ENCODE measurements at places on chromosomes 5 and 9.

- no peak for DNase-seq
These were observed 209.7 kb downstream of the GADD45G start for GRCh38 chr9:89814340-89815040.

DNA sequence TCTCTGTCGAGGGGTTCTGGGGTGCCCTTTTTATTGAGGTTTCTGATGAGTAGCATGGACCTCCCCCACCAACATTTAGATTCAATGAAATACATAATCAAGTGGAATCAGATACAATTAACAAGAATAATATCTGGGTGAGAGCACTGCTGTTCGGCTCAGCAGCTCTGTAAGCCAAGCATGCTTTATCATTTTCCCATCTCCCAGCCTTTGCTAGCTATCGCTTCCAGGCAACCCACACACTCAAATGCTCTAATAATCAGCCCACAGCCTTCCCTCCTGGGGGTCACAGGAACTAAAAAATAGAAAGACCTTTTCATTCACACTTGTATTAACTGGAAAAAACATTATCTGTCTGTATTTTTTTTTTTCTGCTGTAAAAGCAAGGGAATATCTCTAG, 8.9 kb downstream of the PLPPR1 start:
- DNase-seq = no peak

- no peak for DNase-seq
These were observed 35.5 kb downstream of the CDK5RAP2 start for GRCh38 chr9:120544441-120544840.

GRCh38 chr5:77851176-77852067, 75.3 kb upstream of the TBCA start:
- no peak for DNase-seq

DNA sequence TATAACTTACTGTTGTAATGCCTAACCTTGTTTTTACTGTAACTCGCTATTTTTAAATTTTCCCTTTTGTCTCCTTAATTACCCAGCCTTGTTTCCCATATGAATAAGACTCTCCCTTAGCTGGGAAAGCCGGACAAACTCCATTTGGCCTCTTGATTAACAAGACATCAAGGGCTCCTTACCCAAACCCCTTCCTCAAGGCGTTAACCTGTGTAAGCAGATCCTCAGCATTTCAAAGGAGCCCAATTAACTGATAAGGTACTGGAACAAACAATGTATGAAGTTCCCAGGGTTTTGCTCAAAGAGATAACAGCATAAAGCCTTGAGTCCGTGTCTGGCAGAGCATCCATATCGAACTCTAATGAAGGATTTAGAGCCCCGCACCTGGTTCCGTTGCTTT, 66.0 kb upstream of the SIMC1 start:
- DNase-seq = no peak

DNA sequence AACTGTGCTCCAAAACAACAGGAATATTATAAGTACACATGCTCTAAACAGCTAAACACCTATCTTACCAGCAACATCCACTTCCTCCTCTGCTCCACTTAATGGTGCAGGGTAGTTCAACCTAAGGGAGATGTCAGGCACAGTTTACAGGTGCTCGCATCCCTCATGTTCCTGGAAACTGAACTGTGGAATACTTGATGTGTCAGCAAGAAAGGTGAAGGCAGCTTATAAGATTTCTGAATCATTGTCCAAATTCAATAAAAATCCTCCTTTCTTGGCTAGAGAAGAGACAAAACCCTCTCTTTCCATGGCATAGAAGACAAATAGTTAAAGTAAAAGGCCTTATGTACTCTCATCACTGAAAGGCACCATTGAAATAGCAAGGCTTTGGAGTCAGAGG, 272.2 kb downstream of the FBXL7 start:
- DNase-seq = no peak

- no peak for DNase-seq
These were observed 54.0 kb upstream of the CXCL14 start for GRCh38 chr5:135632798-135633197.

DNA sequence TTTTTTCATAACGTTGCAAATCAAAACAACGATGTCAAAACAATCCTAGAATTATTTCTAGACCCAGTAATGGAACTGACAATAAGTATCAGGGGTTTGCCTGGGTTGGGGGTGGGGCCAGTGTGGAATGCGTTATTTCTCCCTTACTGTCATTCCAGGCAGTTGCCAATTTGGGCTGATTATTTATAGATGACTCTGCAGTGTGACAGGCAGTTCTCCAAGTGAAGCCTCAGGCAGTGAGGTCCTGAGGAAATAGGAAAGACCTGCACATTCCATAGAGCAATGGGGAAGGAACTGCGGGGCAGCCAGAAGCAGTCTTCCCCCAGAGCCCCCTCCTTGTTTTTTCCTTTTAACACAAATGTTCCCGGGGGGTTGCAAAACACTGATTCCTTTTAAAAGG, 179.0 kb downstream of the YTHDC2 start:
- no peak for DNase-seq

- DNase-seq = no peak
These were observed 109.8 kb downstream of the MCTP1 start for GRCh38 chr5:95175106-95175505.

GRCh38 chr5:133818869-133819600, 149.4 kb downstream of the C5orf15 start:
- no peak for DNase-seq

DNA sequence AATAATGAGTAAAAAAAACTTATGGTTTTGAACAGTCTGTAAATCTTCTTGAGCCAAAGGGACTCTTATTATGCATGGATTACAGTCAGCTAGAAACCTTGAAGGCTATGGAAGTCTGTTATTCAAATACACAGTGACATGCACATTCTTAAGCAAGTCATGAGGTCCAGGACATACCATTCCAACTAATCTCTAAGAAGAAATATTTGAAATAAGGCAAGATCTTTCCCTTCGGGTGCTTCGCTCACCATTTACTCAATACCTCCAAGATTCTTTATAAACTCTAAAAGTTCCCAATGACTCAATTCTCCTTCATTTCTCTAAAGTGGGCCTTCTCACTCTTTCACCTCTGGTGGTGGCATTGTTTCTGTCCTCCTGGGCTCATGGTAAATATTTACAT, 811.0 kb downstream of the NR2F1-AS1 start:
- DNase-seq = no peak

DNA sequence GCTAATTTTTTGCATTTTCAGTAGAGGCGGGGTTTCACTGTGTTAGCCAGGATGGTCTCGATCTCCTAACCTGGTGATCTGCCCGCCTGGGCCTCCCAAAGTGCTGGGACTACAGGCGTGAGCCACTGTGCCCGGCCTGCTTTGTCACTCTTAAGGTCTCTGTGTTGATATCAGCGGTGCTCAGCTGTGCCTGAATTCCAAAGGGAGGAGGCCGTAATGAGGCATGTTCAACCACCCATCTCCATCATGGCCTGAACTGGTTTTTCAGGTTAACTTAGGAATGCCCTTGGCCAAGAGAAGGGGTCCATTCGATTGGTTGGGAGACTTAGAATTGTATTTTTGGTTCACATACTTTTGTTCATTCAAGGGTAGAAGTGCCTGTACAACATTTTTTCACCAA, 22.0 kb downstream of the HSD17B3 start:
- DNase-seq = no peak

DNA sequence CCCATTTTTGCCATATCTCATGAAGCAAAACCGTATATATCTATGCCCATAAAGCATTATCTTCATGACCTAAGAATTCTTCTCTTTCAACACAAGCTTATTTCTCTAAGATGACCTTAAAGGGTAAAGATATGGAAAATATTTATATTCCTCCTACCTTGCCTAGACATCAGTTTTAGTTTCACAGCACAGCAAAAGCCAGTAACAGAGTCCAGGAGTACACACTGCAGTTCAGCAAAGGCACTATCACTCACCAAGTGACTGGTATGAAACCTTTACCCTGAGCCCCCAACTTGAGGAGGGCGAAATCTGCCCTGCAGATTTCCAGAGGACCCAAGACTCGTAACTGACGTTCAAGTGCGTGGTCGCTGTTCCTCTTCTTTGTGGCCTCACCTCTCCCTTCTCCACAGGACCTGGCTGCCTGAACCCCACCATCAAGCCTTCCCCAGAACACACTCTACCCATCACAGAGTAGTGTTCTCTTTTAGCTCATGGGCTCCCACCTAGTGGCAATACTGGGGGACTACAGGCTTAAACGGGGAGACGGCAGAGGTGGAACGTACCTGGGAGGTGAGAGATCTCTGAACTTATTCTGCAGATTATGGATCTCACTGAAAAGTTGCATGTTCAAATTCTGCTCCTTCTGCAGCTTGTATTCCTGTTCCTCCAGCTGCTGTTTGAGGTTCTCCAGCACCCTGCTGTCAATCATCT, 141.0 kb downstream of the CDK5RAP2 start:
- DNase-seq = no peak

DNA sequence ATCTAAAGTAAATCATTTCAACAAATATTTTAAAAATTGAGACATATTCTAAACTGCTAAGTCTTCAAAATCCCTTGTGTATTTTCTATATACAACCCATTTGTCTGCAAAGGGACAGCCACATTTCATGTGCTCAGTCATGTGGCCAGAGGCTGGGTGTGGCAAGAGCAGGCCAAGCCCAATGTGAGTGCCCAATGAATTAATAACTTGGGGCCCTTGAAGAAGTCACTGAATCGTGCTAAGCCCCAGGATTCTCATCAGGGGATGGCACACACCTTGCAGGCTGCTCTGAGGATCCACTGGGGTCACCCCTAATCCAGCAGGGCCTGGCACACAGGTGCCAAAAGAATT, 78.2 kb upstream of the SMIM23 start:
- no peak for DNase-seq

DNA sequence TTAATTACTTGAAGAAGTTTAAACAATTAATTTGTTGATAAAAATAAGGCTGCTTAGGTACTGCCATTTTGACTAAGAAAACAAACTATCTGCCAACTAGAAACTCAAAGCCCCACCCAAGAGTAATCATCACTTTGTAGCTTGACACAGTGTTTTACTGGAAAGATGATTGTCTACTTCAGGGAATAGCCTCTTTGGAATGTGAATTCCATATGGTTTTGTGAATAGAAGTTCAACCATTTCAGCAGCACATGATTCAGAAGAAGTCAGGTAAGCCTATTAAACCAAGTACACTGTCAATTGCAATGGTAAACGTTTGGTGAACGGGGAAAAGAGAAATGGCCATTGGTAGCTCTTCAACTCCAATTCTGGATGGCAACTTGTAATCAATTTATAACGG, 55.2 kb downstream of the PLK2 start:
- no peak for DNase-seq

DNA sequence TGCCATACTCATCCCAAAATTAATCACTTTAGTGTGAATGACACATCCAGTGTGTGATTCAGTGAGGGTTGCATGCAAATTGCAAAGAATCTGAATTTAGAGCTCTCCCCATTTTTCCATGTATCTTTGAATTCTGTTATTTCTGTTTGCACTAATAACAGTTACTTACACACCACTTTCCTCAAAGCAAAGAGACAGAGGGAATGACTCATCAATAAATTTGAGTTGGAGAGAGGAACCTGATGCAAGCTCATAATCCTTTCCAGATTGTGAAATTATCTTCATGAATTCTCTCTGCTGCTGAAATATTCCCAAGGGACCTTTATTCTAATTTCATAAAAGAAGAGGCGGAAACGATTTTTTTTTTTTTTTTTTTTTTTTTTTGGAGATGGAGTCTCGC, 204.8 kb downstream of the CDH9 start:
- no peak for DNase-seq

DNA sequence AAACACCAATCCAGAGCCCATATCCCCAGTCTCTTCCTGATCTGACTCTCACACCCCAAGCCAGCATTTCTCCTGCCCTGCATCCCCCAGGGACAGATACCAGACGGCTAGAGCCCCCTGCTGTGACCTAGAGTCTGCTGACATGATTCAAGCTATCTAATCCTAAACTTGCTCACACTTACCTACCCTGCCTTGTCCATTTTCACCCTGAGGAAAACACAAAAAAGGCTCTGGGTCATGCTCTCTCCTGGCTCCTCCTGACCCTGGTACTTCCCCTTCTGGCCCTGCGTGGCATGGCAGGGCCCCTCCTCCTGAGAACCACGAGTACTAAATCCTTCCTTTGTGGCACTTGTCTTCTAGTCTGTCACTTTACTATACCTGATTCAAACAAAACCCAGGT, 2.8 kb upstream of the ARRDC1 start:
- DNase-seq = no peak

- DNase-seq = no peak
These were observed 263.8 kb downstream of the NSG2 start for GRCh38 chr5:174309131-174309795.

DNA sequence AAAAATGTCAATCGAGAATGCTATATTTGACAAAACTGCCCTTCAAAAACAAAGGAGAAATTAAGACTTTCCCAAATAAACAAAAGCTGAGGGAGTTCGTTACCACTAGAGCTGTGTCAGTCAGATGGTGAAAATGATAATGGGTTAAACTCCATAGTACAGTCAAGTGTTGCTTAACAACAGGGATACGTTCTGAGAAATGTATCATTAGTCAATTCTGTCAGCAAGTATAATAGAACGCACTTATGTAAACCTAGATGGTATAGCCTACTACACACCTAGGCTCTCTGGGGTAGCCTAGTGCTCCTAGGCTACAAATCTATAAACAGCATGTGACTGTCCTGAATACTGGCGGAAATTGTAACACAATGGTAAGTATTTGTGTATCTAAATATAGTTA, 138.7 kb downstream of the DRD1 start:
- no peak for DNase-seq

DNA sequence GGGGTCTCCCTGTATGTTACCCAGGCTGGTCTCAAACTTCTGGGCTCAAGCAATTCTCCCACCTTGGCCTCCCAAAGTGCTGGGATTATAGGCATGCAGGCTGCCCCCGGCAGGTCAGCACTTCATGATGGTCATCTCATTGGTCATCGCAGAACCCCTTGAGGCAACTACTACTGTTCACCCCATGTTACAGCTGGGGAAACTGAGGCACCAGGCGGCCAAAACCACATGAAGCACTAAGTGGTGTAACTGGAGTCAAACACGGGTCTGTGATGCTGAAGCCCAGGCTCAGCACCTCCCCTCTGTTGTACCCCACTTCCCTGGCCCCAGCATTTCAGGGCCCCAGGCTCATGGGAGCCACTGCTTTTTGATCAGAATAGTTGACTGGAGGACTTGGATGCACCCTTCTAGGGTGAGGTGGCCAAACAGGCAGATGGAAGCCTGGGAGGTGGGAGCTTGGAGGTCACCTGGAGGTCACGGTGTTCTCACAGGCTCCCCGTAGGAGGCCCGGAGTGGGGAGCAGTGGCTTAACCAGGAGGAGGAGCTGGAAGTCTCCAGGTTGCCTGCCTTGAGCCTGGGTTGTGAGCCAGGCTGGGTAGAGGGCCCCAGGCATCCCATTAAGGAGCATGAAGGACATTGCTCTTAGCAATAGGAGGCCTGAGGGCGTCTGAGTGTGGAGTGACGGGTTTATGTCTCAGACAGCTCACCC, 57.3 kb upstream of the RPL26L1 start:
- no peak for DNase-seq

DNA sequence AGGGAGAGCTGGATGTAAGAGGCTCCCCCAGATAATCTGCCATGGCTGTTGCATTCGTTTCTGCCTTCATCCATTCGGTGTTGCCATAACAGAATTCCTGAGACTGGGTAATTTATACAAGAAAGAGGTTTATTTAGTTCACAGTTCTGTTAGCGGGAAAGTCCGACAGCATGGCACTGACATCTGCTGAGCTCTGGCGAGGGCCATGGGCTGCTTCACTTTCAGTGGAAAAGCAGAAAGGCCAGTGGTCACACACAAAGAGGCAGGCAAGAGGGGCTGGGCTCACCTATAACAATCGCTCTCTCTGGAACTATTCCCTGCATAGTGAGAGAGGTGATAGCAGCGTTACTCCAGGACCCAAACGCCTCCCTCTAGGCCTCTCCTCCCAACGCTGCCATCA, 305.9 kb downstream of the MLLT3 start:
- no peak for DNase-seq

Data from stimulated activated CD8-positive, alpha-beta memory T cell treated with anti-CD3 and anti-CD28 coated beads, Interleukin-7, amount 100 ng/mL, for 48 hours (primary cell).